ENCODE measurements at places on chromosomes 7 and 10.

GRCh38 chr10:12699258-12699700 is 302.2 kb downstream of the CCDC3 start:
- H3K4me1 ChIP-seq, result peaks cover 66% of the 10 kb centered on the region
- peak overlapping the region; percentile 91 for H3K27ac ChIP-seq
- no peak for DNase-seq
- H3K4me3 ChIP-seq, result no peak overlapping the region
- no peaks in the 10 kb centered on the region for H3K27me3 ChIP-seq

GRCh38 chr10:81564143-81564542 is 310.9 kb upstream of the NRG3 start:
- DNase-seq, result no peak
- H3K4me1 ChIP-seq, result no peaks in the 10 kb centered on the region
- H3K36me3 ChIP-seq, result no peaks in the 10 kb centered on the region
- H3K27me3 ChIP-seq, result peaks cover 2% of the 10 kb centered on the region
- no peak overlapping the region for H3K27ac ChIP-seq

GRCh38 chr10:53843736-53844362 is 957.2 kb downstream of the PCDH15 start:
- H3K36me3 ChIP-seq, result no peaks in the 10 kb centered on the region
- H3K27me3 ChIP-seq, result peaks cover 13% of the 10 kb centered on the region
- no peak overlapping the region for H3K4me3 ChIP-seq
- no peak for DNase-seq
- H3K27ac ChIP-seq, result no peak overlapping the region

GRCh38 chr10:78672918-78673317 is 395.8 kb upstream of the ZMIZ1 start:
- H3K4me1 ChIP-seq, result no peaks in the 10 kb centered on the region
- peaks cover 18% of the 10 kb centered on the region for H3K27me3 ChIP-seq
- DNase-seq, result no peak
- peaks cover 2% of the 10 kb centered on the region for H3K36me3 ChIP-seq

DNA sequence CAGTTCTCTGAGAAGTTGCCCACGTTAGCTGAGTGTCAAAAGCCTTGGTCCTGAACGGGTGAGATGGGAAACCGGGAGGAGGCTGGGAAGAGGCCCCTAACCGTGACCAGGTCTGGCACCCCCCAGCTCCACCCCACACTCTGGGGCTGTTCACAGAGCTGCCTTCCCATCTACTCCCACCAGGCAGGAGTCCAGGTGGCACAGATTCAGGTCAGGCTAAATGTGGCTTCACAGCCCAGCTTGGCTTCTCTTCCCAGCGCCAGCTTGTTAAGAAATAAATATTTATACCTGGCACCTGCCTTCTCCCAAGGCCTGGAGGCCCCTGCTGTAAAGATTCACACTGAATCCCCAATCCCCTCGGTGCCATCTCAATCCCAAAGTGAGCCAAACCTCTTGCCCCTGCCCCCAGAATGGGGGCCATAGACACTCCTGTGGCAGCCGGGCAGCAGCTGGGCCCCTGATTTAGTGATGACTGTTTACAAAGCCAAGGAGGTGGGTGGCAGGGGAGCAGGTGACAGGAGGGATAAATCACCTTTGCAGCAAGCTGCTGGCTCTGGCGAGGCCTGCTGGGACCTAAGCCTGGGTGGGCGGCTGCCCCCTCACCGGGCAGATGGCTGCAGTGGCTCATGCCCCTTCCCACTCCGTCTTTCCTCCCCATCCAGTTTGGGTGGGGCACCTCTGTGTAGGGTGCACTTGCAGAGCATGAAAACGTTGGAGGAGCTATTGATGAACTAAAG is 72.5 kb downstream of the GOLGA7B start:
- H3K4me1 ChIP-seq, result no peaks in the 10 kb centered on the region
- no peak overlapping the region for H3K4me3 ChIP-seq
- peak; percentile 64 for DNase-seq
- H3K36me3 ChIP-seq, result no peaks in the 10 kb centered on the region
- no peak overlapping the region for H3K27ac ChIP-seq

DNA sequence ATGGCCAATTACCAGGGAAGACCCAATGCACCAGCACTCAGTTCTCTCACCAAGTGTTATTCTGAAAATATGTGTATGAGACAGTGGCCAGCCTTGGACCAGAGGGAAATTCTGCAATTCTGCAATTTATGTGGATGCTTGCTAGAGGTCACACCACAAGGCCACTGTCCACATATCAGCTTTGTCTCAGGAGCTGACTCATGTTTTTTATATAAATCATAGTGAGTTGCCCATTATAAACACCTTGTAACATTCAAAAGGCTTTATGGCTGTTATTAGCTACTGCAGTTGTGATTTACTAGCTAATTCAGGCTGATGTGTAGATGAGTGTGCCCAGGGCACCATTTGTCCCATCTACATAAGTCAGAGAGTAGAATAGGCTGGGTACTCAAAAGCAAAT is 649.0 kb downstream of the LRMDA start:
- no peaks in the 10 kb centered on the region for H3K36me3 ChIP-seq
- no peak overlapping the region for H3K27ac ChIP-seq
- H3K4me1 ChIP-seq, result peaks cover 15% of the 10 kb centered on the region
- DNase-seq, result no peak

- DNase-seq, result no peak
- no peak overlapping the region for H3K27ac ChIP-seq
- H3K27me3 ChIP-seq, result no peaks in the 10 kb centered on the region
- H3K36me3 ChIP-seq, result no peaks in the 10 kb centered on the region
Observed at GRCh38 chr7:66609176-66609575, 19.5 kb upstream of the KCTD7 start.

DNA sequence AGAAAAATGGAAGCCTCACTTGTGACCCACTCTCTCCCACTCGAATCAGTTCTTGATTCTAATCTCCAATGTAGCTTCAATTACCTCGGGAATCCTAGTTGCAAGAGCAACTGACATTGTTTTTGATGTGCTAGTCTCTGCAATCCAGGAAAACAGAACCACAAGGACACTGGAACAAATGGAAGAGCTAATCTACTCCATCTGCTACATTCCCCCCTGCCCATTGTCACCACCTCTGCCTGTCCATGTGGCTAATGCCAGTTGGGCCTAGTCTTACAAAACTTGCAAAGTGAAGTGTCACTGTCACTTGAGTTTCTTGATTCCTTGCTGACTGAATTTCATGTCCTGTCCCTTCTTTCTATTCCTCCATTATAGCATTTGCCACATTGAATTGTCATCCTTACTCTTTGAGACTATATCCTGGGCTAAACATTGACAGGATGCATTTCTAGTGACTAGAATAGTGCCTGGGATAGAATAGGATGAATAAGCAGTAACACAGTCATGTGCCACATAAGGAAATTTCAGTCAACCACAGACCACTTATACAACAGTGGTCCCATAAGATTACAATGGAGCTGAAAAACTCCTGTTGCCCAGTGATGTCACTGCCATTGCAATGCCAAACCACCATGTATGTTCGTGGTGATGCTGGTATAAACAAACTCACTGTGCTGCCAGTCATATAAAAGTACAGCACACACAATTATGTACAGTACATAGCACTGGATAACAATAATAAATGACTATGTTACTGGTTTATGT is 13.5 kb downstream of the GCC1 start:
- no peak overlapping the region for H3K4me3 ChIP-seq
- H3K4me1 ChIP-seq, result no peaks in the 10 kb centered on the region
- H3K36me3 ChIP-seq, result peaks cover 7% of the 10 kb centered on the region
- no peaks in the 10 kb centered on the region for H3K27me3 ChIP-seq
- no peak for DNase-seq

GRCh38 chr10:103983367-103983911 is 16.5 kb downstream of the SLK start:
- H3K27ac ChIP-seq, result peak overlapping the region; percentile 27
- peaks cover 55% of the 10 kb centered on the region for H3K4me1 ChIP-seq
- no peaks in the 10 kb centered on the region for H3K27me3 ChIP-seq
- no peak overlapping the region for H3K4me3 ChIP-seq
- DNase-seq, result no peak

GRCh38 chr10:98917828-98918227 is 317.8 kb downstream of the HPSE2 start:
- no peak overlapping the region for H3K4me3 ChIP-seq
- peaks cover 5% of the 10 kb centered on the region for H3K27me3 ChIP-seq
- DNase-seq, result no peak
- H3K4me1 ChIP-seq, result no peaks in the 10 kb centered on the region
- no peaks in the 10 kb centered on the region for H3K36me3 ChIP-seq

DNA sequence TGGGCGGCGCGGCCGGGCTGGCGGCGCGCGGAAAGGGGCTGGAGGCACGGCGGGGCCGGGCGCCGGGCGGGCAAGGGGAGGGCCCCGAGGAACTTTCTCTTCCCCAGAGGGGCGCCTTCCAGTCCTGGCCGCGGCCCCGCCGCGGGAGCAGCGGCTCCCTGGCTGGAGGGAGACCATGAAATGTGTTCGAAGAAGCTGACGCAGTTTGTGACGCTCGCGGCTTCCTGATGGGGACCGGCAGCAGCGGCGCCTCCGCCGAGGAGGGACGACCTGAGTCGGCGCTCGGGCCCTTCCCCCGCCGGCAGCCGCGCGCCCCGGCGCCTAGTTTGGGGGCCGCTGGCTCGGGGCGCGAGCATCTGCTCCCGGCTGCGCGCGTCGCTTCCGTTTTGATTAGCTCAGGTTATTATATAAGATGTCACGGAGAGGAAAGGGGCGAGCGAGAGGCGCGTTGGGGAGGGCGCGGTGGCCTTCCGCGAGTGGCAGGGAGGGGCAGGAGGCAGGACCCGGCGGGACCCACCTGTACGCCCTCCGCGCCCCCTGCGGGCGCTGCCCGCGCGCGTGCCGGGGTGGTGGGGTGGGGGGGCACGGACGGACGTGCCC is 57.1 kb upstream of the PCGF5 start:
- H3K4me1 ChIP-seq, result peaks cover 18% of the 10 kb centered on the region
- H3K36me3 ChIP-seq, result no peaks in the 10 kb centered on the region
- H3K27me3 ChIP-seq, result no peaks in the 10 kb centered on the region

DNA sequence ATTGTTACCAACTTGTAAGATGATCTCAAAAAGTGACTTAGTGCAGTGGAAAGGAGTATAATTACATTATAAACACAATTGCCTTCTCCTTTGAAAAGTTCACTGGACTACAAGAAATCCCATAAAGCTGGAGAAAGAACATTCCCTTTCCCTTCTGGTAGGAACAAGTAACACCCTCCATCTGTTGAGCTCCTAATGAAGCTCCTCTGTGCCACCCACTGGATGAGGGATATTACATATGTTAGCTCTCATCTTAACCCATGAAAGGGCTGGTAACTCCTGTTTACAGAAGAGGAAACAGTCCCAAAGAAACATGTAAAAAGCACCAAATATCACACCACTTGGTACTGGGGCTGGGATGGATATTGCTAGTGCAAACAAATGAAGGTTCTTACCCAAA is 8.1 kb downstream of the PGAM1 start:
- peaks cover 21% of the 10 kb centered on the region for H3K36me3 ChIP-seq
- H3K27ac ChIP-seq, result no peak overlapping the region
- H3K4me1 ChIP-seq, result peaks cover 6% of the 10 kb centered on the region
- no peak overlapping the region for H3K4me3 ChIP-seq
- no peaks in the 10 kb centered on the region for H3K27me3 ChIP-seq

DNA sequence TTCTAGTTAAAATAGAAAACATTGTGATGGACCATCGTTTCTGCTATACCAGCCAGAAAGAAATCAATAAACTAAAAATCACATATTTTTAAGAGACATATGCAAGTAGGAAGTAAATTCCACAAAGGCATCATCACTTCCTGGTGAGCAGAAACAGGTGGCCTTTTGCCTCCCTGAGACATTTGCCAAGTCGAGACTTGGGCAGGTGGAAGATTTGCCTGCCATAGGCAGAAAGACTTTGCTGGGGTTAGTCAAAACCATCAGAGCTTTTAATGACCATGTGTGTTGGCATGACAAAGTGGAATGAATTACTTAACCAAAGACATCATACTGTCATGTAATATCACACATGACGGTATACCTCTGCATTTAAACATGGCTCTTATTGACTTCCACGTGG is 66.0 kb upstream of the FGL2 start:
- peaks cover 25% of the 10 kb centered on the region for H3K4me1 ChIP-seq
- no peaks in the 10 kb centered on the region for H3K36me3 ChIP-seq
- H3K27ac ChIP-seq, result no peak overlapping the region

GRCh38 chr7:5477126-5477525 is 53.5 kb upstream of the TNRC18 start:
- DNase-seq, result no peak
- H3K27me3 ChIP-seq, result no peaks in the 10 kb centered on the region
- H3K36me3 ChIP-seq, result peaks cover 13% of the 10 kb centered on the region
- no peak overlapping the region for H3K4me3 ChIP-seq

- H3K27ac ChIP-seq, result no peak overlapping the region
- DNase-seq, result no peak
Observed at GRCh38 chr7:152086513-152086912, 61.0 kb downstream of the GALNT11 start.

GRCh38 chr10:14396411-14397048 is 65.8 kb upstream of the FRMD4A start:
- peak overlapping the region; percentile 90 for H3K27ac ChIP-seq
- peaks cover 10% of the 10 kb centered on the region for H3K36me3 ChIP-seq
- DNase-seq, result no peak

- peak overlapping the region; percentile 73 for H3K27ac ChIP-seq
- no peaks in the 10 kb centered on the region for H3K27me3 ChIP-seq
- no peak overlapping the region for H3K4me3 ChIP-seq
- DNase-seq, result no peak
- H3K4me1 ChIP-seq, result peaks cover 68% of the 10 kb centered on the region
- peaks cover 31% of the 10 kb centered on the region for H3K36me3 ChIP-seq
Observed at GRCh38 chr7:116543664-116544063, 18.8 kb downstream of the CAV1 start.

DNA sequence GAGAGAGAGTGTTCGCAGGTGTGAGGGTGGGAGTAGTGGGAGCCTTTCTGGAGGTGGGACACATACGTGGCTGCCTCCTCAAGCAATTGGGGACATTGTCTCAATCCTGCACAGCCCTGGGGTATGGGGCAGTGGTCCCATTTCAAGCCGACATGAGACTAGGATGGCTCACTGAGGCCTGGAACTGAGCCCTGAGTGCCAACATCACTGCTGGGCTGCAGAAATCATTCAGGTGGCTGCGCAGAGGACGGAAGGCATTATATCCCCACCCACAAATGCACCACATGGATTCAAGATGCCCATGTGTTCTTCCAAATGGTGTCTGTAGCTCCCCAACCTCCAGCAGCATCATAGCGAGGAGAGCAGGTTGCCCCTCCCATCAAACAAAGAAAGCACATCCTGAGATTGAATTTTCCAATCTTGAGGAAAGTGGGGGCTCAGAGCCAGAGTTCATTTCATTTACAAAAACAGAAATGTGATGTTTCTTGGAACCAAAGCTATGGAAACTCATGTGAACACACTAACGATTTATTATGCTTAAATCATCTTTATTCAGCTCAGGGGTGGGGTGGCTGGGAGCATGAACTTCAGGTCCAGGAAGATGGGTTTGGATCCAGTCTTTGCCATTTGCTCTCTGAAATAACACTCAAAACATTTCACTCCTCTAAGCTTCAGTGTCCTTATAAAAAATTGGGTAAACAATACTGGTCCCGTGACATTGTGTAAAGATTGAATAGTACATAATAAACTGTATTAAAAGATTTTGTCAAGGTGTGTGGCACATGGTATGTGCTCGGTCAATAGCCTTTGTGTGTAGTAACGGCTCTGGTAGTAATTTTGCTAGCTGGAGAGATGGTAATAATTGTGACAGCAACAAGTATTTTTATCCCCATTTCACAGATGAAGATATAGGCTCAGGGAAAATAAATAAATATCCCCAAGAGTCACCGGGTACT is 4.6 kb downstream of the SFTPA2 start:
- no peak overlapping the region for H3K4me3 ChIP-seq
- no peak for DNase-seq
- peaks cover 6% of the 10 kb centered on the region for H3K27me3 ChIP-seq
- H3K36me3 ChIP-seq, result no peaks in the 10 kb centered on the region
- no peaks in the 10 kb centered on the region for H3K4me1 ChIP-seq
- H3K27ac ChIP-seq, result no peak overlapping the region

- H3K27me3 ChIP-seq, result no peaks in the 10 kb centered on the region
- H3K27ac ChIP-seq, result peak overlapping the region; percentile 99
Observed at GRCh38 chr7:128741491-128741890, 2.3 kb downstream of the CALU start.

All from chondrocyte (in vitro differentiated cells).